ENCODE measurements at places on chromosomes 2 and 18.

DNA sequence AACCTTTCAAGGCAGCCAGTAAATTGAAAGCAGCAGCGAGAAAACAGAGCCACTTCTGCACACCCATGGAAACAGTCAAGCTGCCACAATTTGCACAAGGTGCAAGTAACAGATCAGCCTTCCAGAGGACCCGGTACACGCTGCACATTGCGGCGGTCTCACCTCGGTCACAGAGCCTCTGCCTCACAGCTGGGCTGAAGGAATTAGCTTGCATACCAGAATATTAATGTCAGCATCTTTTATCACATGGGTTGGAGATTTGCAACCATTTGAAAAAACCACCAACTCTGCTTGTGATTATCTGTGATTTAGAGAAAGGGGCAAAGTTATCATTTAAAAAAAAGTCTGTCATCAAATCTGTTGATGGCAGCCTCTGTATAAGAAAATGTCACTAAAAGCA lies 330.5 kb upstream of the TCF4 start:
- no peak for DNase-seq

DNA sequence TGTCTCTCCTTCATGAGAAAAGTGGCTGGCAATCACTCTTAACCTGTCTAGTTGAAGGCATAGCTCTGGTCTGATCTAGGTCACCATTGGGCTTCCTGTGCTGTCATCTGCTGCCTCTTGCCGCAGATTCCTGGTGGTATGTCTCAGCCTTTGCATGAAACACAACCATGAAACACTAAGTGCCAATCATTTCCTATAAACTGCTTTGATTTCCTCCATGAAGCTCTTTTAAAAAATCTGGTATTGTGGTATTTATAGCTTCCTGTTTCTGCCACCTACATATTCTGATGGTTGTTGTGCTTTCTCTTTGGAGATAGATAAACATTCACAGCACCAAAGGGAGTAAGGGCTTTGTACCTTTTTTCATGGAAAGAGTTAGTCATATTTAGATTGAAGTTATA lies 120.0 kb upstream of the EPC2 start:
- DNase-seq = peak; percentile 77

DNA sequence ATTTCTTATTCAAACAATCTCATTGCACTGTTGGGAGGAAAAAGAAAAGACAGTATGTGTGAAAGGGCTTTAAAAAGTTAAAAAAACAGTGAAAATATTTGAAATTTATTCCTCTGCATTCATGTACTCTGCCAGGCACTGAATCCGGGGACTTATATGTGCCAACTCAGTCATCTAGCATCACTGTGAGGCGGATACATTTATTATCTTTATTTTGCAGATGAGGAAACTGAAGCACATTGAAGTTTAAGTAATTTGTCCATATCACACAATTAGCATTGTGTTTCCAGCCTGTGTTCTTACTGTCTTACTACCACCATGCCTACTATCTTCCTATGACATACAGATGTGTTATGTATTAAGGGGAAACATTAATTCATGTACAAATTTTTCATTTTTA lies 1.8 kb downstream of the LCLAT1 start:
- DNase-seq = no peak

DNA sequence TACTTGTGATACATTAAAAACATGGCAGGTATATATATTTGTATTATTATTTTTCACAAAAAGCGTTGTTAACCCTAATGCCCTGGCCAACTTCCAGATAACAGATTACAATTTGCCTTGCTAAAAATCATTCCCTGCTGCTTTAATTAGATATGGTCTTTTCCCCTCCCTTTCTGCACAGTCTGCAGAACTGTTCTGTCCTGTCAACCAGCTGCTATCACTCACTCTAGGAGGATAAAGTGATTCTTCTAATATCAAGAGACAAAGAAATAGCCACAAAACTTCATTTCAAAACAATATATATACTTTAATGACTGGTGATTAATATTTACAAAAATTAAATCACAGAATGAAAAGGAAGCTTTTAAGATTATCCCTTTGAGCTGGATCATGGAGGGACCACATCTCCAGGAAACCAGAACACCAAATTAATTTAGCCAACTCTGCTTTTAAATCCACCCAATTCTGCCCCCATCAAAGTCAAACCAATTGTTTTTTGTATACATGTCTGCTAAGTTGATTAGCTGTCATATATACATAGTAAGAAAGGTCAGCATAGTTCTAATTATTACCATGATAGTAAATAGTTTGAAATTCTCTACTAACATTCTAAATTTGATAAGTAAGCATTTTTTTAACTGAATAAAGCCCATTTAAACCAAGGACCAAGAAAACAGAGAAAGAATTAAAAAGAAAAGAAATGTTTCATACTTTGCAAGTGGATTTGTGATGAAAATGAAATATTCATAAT lies 55.7 kb downstream of the RND3 start:
- DNase-seq = no peak

DNA sequence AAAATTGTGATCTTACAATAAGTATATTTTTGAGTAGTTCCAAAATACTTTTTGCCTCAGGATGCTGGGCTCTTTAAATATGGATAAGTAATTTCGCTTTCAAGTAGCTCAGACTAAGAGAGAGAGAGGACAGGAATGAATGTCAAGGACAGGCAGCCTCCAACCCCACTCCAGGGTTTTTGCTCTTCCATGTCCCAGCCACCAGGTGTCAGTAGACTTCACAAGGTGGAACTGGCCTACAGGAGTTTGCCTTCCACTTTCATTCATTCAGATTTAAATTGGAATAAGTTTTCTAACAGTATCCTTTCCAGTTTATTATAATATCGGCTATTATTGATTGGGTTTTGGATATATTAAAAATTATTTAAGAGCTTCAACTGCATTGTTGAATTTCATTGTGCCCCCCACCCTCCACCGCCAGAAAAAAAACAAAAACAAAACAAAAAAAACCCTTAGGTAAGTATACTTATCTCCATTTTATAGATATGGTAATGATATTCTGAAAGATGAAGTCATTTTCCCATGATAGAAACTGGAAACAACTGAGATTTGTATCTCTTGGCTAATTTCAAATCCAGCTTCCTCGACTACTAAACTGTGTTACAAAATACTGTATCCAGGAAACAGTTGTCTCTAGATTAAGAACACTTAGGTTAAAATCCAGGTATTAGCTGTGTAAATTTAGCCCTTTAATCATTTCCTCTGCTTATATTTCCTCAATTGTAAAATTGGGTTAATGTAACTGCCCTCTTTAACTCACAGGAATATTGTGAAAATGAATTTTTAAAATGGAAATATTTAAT lies 793.1 kb downstream of the ERBB4 start:
- DNase-seq = no peak

- no peak for DNase-seq
Measured at GRCh38 chr2:40430776-40431599, 20.9 kb downstream of the SLC8A1 start.

DNA sequence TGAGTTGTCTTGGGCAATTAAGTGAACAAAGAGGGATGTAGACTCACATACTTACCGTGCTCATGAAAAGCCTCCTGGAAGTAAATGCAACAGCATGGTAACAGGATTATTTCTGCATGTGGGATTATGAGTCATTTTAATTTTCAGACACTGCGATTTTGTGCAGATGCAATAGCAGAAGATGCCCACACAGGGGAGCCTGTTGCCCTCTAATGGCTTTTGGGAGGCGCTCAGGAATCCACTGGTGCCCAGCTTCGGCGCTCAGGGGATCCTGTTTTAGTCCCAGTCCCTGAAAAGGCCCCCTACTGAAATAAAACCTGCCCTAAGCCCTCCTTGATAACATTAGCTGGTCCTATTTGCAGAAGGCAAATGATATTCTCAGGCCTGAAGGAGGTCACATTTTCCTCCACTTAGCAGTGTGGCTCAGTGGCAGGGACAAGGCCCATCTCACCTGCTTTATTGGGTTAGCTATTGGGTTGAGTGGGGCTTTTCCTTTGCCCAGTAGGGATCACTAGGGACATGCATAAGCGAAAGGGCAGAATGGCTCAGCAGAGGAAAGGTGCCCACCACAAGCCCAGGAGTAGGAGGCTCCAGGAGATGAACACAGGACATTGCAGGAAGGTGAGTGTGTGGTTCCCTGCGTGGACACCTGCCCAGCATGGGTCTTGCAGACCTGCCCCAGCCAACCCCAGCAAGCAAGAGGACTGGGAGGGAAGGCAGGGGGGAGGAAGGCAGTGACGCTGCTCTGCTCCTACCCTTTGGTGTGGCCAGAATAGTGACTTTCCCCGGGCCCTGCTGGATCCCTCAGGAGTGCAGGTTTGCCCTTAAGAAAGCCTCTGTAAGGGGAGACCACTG lies 26.5 kb upstream of the KCNS3 start:
- peak; percentile 3 for DNase-seq

- DNase-seq = no peak
Measured at GRCh38 chr2:187994464-187995331, 297.0 kb upstream of the GULP1 start.

DNA sequence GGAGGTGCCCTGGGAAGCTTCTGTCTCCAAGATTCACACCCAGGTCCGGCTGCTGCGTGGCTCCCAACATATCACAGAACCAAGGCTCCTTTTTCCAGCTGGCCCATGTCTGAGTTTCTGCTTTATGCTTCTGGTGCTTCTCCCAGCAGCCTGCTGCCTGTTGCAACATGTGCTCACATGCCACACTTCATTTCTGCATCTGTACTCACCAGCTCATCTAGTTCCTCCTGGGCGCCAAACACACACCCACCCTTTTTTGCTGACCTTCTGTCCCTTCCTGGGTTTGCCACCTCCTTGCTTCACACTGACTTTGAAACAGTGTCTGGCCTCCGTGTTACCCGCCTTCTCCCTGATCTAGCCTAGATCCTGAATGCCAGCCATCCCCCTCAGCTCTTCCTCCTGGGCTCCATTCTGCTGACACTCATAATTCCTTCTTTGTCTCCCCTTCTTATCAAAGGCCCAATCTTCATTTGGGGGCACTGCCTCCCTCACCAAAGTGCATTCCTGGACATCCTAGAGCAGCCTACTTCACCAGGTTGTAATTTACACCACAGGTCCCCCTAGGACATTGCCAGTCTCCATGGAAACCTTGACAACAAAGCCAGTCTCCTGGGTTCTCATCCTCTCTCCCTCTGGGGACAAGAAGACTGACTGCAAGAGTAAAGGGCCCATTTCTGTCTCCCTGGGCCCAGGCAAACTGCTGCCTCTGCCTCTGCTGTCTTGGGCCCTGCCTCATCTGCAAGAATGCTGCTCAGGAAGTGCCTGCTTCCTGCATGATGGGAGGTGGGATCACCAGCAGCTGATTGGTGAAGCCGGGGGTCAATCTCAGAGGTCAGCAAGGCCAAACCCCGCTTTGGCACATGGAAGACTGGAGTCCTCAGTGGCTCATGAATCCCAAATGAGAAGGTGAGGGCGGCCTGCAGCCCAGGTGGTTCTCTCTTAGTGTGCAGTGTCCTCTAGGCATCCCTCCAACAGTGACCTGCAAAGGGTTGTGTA lies 13.9 kb upstream of the PROM2 start:
- DNase-seq = no peak

- no peak for DNase-seq
Measured at GRCh38 chr18:54957996-54958395, 1.3 kb downstream of the CCDC68 start.

DNA sequence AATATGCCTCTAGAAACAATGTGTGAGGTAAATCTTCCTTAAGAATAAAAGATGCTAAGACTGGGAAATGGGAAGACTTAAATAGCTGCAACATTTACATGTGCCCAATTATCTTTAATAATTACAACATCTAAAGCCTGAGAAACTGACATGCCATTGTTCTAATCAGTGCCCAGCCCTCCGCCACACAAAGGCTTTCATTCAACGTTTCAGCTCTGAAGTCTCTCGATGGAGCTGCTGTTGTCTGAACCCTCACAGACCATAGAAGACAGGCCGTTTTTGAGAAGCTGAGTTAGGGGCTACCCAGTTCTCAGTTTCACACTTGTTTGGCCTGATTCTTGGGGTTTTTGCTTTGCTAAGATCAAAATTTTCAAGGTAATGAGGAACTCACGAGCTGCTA lies 315.4 kb upstream of the CHST9 start:
- no peak for DNase-seq

DNA sequence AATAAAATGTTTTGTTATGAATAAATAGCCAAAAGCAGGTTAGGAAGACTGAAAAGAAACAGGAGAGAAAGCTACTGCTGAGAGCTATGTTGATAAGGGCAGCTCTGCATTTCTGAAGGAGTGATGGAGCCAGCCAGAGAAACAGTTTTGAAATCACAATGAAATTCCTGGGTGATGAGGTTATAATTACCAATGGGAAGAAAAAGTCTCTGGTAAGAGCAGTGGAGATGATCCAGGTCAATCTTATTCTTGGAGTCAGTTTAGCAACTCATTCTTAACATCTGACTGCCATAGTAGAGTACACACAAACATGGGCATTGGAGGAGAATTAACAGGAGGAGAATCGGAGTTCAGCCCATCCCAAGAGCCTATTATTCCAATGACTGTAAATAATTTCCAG lies 2.4 kb downstream of the ALKAL2 start:
- no peak for DNase-seq

DNA sequence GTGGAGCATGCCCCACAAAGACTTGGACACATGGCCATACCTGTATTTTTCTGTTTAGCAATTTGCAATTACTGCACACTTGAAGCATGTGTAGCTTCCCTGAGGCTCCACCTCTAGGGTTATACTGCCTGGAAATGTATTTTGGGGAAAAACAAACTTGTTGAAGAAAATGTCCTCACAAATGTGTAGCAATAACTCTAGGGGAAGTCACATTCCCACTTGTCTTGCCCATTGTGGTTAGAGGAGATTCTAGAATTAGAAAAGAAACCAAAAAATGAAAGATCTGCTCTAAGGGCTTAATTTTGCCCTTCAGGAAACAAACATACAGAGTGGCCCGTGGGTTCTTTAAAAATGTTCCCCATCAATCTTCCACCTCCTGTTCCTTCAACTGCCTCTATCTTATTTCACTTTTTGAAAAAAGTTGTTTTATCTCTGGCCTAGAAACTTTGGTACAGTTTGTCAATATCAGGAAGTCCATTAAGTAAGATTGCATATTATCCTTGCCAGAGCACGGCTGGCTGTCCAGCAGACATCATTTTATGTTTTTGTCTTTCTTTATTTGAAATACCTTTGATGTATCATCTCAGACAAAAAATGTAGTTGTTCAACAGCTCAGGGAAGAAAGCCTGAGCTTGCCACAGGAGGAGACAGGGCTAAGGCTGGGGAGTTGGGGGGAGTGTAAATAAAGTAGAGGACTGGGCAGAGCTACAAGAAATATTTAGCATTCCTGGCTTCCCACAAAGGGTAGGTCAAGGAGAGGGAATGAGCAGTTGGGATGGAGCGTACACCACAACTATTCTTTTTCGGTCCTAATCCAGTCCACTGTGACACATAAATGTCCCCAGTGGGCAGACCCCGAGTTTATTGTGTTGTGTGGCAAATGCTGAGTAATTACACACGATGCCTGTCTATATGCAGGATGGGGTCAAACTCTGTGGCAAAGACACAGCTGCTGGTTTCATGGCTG lies 96.8 kb upstream of the CDC42EP3 start:
- DNase-seq = no peak

DNA sequence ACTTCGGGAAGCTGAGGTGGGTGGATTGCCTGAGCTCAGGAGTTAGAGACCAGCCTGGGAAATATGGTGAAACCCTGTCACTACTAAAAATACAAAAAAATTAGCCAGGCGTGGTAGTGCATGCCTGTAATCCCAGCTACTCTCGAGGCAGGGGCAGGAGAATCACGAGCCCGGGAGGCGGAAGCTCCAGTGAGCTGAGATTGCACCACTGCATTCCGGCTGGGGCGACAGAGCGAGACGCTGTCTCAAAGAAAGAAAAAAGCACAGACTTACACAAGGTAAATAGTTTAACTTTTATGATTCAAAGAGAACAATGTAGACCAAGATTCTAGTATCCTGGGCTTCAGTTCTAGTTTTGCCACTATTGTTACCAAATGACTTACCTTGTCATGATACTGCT lies 37.4 kb downstream of the NCKAP1 start:
- DNase-seq = no peak

All from CD4-positive, alpha-beta T cell treated with Interleukin-17A for 1 hour (primary cell).